ENCODE measurements at places on chromosomes 7 and 10.
A peak's percentile ranks its signal among the peaks of the same experiment; 100 is the strongest.

GRCh38 chr10:83038631-83039030 is 1100.7 kb upstream of the GHITM start:
- no peak for DNase-seq

DNA sequence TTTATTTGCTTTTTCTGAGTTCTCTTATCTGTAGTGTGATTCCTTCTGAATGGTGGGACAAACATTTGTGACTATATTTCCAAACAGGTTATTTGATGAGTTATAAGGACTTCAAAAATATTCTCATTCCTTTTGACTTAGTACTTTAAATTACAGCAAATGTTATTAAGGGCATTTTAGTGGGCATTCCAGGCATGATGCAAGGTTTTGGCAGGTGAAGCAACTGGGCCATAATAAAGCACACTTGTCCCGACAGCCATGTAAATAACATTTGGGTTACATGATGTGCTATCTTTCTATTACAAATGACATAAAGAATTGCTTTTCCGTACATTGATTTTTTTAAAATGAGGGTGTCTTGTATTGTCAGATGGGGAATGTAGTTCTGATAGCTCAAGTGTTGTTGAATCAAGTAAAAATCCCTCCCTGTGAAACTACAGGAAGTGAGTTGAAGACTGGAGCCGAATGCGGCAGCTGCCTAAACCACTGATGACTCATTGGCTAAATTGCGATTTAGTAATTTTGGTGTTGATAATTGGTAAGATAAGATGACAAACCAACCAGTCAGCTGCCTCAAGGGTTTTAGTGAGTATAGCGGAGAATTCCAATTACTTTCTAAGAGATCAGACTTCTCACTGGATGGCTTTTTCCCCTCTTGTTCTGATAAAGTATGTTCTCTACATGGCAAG is 231.3 kb upstream of the NPY start:
- peak; percentile 8 for DNase-seq

DNA sequence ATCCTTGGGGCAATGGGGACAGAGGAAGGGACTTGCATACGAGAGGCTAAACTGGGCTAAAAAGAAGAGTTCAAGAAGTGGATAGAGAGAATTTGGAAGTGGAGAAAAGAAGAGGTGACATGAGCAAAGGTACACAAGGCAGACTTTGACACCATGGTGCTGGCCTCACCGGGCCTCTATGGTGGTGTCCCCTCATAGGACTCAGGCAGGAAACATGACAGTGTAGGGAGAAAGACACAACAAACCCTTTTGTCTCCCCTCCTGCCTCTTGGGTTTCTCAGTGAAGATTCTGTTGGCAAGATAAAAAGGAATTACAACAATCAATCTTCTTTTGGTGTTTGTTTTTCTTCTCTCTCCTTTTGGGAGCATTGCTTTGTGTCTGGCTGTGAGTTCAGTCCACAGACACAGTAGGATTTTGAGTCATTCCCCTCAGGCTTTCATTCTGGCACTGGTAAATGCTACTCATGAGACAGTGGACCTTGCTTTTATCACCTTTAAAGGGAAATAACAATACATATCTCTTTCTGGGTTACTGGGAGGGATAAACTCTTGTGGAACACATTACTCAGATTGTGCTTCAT is 827.7 kb downstream of the TNS3 start:
- DNase-seq, result peak; percentile 82

DNA sequence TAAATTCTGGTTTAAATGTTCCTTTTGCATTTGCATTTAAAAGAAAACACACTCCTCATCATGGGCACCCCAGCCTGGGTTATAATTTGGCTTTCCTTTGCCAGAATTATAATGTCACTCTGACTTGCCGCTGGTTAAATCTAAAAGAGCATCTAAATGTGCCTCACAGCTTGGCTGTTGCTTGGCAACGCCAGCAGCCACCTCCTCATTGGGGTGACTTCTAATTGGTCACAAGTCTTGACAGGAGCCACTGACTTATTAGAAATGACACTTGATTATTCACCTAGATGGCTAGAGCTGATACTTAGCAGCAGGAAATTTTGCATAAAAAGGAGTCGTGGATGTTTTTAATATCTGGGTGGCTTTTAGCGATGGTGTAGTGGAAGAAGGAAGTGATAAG is 114.3 kb downstream of the TBXAS1 start:
- DNase-seq, result no peak

GRCh38 chr7:25776744-25777123 is 375.3 kb upstream of the NFE2L3 start:
- no peak for DNase-seq

DNA sequence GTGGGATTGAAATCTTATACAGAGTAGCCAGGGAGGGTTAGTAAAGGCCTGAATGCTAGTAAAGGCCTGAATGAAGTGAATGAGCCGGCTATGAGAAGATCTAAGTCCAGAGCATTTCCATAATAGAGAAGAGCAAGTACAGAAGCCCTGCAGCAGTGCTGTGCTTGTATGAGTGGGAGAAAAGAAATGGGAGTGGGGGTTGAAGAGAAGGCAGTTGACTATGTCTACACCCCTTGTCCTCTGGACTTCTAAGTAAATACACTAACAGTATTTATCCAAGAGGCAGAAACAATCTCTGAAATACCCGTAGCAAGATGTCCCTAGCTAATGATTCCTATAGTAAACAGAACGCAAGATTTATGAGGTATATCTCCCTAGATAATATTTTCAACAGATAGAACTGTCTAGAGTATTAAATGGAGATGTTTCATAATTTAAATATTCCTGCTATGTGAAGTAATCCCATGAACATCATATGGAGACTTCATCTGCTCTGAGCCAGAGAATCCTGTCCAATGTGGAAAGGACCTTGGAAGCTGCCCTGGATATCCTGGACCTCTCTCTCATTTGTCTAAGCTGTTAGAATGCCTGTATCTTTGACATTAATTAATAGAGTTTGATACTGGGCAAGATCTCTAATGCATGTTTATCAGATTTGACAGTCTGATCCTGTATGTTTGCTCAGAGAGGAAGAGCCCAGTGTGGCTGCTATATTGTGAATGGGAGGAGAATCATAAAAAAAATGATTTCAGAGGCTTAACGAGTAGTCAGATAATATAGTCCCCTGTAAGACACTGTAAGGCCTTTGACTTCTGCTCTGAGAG is 171.6 kb downstream of the LRRN3 start:
- no peak for DNase-seq

- no peak for DNase-seq
Measured at GRCh38 chr7:46494441-46494840, 573.4 kb upstream of the IGFBP3 start.

- peak; percentile 77 for DNase-seq
Measured at GRCh38 chr10:97708976-97709946, 4.3 kb upstream of the MARVELD1 start.

DNA sequence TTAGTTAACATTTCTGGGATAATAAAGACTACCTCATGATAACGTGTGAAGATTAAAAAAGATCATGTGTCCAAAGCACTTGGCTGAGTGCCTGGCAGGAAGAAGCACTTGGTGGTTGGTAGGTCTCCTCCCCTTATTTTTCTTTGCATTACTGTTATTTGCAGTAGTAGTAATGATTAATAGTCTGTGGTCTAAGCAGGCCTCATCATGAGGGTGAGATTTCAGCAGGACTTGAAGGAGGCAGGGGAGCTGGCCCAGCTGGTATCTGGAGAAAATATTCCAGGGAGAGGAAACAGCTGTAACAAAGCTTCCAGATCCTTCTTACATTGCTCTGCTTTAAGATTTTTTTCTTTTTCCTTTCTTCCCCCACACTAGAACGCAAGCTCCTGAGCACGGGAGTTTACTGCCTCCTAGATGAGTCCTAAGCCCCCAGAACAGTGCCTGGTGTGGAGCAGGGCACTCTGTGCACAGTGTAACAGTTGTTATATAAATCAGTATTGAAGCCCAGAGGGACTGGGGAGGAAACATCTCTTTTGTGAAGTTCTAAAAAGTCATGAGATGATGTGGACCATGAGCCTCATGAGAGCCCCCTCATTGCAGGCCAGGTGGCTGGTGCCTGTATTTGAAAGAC is 31.1 kb upstream of the RHEB start:
- peak; percentile 65 for DNase-seq

DNA sequence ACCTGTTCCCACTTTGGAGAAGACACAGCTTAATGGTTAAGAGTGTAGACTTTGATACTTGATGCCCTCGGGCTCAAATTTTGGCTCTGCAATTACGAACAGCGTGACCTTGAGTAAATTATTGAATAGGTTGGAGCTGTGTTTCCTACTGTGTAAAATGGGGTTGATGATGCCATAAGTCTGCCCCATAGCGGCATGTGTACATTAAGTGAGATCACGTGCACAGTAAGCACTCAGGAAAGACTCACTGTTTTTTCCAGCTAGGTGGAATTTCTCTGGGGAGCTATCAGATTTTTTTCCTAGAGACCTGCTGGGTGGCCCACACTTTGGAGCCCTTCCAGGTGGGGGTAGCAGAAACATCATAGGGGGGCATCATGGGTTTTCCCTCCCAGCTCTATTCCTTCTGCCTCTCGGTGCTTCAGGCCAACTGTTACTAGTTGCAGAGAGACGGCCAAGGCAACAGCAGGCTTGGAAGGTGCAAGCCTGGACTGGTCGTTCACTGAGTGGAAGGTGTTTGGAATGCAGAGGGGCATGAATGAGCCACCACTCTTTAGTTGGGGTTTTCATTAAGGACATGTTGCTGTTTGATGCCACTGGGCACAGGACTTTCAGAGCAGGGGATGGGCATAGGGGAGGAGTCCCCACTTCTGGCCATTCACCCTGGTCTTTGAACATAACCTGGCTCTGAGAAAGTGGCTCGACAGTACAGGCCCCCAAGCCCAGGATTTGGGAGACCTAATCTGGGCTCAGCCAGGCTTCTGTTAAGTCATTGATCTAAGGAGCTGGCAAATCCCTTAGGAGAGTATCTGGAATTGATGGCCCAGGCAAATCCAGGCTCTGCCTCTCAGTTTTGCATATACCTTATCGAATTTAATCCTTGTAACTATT is 64.0 kb downstream of the SYPL1 start:
- no peak for DNase-seq

DNA sequence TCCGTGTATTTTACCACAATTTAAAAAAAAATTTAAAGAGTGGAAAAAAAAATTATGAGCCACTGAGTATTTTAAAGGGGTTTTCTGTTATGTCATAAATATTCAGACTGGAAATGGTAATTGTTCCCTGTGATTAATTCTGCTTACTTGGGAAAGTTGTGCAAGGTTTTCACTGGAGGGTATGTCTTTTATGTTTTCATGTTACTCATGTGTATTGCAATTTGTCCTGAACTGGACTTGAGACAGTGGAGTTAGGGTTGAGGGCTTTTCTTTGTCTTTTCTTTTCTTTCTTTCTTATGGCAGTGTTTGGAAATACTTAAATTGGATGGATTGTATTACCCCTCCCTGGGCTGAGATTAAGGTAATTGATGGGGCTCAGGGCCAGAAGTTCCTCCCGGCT is 257.7 kb downstream of the BAMBI start:
- no peak for DNase-seq

DNA sequence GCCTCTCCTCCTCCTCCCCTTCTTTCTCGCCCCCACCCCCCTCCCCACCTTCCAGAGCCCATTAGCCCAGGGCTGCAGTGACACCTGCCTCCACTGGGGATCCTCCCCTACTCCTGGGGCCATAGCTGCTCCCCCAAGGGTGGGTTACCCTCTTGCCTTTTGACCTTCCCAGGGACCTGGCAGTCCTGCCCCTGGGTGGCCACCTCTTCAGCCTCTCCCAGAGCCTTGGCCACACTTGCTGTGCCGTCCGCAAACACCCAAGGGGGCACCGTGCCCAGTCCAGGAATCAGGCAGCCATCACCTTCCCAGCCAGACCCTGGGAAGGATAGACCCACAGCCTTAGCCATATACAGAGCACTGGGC is 19.8 kb upstream of the CLDN4 start:
- no peak for DNase-seq

- no peak for DNase-seq
Measured at GRCh38 chr10:117411479-117412399, 36.5 kb upstream of the PDZD8 start.

GRCh38 chr10:35605191-35605590 is at the start of gene GJD4:
GJD4 (plus strand) TSS chr10:35605341; CDS start chr10:35605568, 227 bp downstream.
- DNase-seq, result no peak

DNA sequence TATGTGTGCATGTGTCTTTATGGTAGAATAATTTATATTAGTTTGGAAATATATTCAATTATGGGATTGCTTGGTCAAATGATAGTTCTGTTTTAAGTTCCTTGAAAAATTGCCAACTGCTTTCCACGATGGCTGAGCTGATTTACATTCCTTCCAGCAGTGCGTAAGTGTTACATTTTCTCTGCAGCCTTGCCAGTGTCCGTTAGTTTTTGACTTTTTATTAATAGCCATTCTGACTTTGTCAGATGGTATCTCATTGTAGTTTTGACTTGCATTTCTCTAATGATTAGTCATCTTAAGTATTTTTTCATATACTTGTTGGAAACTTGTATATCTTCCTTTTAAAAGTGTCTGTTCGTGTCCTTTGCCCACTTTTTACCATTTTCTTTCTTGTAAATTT is 434.2 kb upstream of the POT1 start:
- DNase-seq, result peak; percentile 3

GRCh38 chr7:12211711-12212485 is 804 bp downstream of the TMEM106B start:
- peak; percentile 25 for DNase-seq

DNA sequence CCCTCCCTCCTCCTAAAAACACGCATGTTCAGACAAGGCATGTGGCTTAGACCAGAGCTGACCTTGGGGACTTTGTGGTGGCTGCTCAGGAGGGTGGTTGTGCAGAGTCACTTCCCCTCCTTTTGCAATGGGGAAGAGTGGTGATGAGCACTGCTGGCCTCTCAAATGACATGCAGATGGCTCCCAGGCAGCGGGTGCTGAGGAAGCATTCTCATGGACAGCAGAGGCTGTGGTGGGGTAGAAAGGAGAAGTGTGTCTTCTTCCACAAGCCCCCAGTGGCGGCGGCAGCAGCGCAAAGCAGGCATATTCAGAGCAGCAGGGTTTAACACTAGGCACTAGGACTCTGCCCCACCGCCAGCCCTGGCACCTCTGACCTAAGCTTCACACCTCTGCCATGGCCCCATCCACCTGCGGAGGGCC is 105.9 kb upstream of the ANLN start:
- no peak for DNase-seq

Data from fibroblast of mammary gland (primary cell).